ENCODE measurements at places on chromosomes 3 and 15.

GRCh38 chr3:95775486-95776094, 1038.8 kb upstream of the EPHA6 start:
- DNase-seq = no peak

DNA sequence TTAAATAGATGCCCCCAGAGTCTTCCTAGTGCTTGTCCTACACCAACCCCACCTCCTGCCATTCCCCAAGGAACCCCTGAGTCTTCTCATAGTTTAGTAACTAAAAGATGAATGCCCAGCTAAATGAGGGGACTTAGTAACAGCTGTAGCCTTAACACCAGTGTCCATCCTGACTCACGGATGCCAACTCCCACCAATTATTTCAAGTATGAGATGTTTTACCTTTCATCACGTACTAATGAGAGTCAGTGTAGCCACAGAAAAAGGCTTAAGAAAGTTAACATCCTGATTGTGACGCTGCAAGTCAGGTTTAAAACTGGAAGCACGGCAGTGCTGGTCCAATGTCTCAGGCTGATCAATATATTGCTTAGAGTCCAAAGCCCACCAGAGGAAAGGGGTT, 109.9 kb downstream of the FMN1 start:
- no peak for DNase-seq

- no peak for DNase-seq
Observed at GRCh38 chr3:112121577-112122547, 11.2 kb downstream of the GCSAM start.

DNA sequence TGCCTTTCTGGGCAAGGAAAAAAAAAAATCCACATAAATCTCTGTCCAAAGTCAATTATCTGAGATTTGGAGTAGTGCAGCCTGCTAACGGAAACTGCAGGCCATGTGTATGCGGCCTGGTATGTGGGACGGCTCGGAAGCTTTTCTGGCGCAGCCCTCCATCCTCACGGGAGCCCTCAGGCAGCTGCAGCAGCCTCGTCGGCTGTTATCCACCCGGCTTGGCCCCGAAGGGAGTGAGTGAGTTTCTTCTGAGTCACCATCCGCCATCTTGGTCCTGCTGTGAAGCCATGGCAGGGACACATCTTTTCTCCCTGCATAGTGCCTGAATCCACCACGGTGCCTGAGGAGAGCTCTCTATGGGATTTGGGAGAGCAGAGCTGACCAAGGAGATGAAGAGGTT, 62.8 kb downstream of the POLR2M start:
- DNase-seq = no peak

DNA sequence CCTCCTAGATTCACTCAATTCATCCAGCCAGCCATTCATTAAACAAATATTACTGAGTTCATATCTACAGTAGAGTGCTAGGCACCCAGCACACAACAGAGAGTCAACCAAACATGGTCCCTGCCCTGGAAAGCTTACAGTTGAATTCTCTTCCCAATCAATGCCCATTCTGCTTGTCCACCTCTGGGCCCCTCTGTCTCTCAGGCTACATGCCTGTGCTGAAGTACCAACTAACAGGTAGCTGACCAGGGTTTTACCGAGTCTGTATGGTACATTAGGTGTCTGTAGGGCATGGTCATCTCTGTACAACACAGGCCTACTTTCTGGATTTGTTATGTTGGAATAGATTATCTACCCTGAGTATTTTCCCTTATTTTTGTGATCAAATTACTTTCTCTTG, 23.3 kb downstream of the PLD1 start:
- DNase-seq = no peak

DNA sequence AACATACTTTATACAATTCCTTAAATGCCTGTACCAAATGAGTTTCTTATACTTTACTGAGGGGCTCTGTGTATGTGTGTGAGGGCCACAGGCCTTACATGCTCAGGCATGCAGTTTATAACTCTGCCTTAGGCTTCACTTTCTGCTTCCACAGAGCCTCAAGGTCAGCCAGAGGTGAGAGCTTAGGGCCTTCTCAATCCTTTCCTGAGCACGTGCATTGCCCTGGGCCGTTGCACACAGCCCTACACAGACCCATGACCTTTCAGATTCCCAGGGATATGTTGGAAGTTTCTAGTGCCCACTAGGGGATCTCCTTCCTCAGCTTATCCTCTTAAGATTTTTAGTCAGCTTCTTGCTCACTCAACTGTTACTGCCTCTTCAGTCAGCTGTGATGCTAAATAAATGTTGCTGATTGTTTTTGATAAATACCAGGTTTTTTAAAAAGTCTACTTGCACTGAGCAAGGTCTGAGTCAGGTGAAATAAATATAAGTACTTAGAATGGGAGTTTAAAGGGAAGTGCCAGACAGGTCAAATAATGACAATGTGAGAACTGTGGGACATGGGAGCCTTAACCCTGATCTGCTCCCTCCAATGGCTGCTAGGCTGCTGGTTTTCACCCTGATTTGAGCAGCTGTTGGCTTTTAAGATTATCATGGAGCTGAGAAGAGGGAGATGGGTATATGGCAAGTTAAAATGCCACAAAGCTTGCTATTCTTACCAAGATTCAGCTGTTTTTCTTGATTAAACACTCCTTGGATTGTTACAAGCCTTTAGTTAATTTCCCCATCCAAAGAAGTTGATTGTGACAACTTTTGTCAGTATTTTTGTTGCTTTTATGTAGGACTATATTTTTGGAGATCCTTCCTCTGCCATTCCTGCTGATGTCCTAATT, 169.5 kb downstream of the PLD1 start:
- DNase-seq = no peak

DNA sequence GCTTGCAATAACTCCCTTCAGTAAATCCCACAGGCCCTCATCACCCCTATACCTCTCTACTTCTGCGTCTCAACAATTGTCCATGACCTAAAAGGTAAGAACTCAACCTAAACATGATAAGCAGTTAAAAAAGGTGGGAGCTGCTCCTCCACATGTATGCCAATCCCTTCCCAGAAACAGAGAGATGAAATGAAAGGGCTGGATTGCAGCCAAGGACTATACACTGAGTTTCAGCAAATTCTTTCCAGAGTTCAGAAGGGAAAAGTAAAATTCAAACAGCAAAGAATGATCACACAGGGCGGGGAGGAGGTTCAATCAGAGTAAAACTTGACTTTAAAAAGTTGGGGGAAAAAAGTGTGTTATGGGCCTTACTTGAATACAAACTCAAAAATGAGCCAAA, 27.5 kb downstream of the PLOD2 start:
- no peak for DNase-seq

DNA sequence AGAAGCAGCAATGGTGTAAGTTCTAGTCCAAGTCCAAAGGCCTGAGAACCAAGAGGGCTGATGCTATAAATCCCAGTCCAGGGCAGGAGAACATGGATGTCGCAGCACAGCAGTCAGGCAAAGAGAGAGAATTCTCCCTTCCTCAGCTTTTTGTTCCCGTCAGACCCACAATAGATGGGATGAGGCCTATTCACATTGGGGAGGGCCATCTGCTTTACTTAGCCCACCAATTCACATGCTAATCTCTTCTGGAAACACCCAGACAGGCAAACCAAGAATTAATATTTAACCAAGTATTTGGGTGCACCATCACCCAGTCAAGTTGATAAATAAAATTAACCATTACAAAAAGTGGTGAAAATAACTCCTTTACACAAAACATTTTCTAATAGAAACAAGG, 511.7 kb upstream of the UBE2E2 start:
- no peak for DNase-seq

DNA sequence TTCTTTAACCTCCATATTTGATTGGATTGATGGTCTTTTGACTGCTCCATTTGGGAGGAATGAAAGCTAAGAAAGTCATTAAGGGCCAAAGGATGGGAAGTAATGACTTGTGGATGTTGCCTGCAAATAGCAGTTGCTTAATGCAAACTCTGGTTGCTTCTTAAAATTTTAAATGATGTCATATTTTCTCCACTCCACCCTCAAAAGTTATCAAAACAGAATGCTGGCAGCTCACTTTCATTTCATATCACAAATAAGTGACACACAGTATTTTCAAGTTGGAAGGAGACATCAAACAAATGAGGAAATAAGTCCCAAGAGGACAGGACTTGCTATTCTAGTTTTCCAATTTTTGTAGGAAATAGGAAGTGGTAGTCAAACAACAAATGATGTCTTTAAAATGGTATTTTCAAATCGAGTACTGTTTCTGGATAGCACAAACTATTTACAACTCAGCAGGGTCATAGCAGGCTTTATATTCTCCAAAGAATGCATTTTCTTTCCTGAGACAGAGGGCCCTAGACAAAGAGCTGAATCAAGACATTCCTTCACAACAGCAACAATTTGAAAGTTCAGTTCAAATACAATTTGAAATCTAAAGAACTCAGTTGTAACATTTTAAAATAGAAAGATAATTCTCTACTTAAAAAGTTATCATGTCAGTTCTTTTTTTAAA, 165.1 kb upstream of the UBE2E1 start:
- DNase-seq = no peak

DNA sequence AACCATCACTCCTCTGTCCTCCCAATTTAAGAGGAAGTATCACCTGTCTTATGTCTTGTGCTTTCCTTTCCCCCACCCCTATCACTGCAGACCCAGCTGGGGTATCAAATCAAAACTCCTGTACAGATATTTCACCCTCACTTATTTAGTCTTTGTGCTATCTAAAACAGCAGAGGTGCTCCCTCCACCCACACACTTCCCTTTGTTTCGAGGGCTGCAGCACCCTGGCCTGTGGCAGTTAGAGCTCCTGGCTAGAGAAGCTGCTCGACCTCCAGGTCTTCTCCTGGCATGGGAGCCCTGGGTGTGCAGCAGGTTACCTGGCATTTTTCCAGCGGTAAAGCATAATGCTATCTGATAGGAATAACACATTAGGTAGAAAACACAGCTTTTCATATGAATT, 181.4 kb upstream of the BCL6 start:
- no peak for DNase-seq

- no peak for DNase-seq
Observed at GRCh38 chr3:178420033-178420432, 116.2 kb upstream of the KCNMB2 start.

GRCh38 chr3:124258057-124258500, 266.2 kb upstream of the ROPN1 start:
- no peak for DNase-seq

- no peak for DNase-seq
Observed at GRCh38 chr3:177522051-177522450, 324.8 kb upstream of the TBL1XR1 start.

- DNase-seq = no peak
Observed at GRCh38 chr3:121152573-121152972, 244.6 kb downstream of the STXBP5L start.

GRCh38 chr3:141853081-141853601, 23.3 kb upstream of the ATP1B3 start:
- DNase-seq = no peak

DNA sequence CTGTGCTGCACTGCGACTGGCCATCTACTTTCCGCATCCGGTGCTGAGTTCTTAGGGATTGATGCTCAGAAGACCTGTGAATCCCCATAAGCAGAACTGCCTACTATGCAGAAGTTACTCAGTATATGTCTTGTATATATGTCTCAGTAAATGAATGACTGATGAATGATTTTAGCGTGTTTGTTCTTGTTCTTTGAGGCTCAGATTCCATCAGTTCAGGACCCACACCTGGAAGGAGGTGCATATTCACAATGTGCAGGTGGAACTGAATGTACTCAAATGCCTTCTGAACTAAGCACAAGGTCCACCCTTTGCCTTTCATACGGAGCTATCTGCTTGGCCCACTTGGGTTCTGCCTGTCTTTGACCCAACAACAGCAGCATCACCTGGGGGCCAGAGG, 19.8 kb downstream of the TNFAIP8L3 start:
- no peak for DNase-seq

GRCh38 chr3:158486200-158486599, 84.8 kb upstream of the MLF1 start:
- no peak for DNase-seq

GRCh38 chr3:454986-455385, 258.4 kb downstream of the CHL1 start:
- DNase-seq = no peak

DNA sequence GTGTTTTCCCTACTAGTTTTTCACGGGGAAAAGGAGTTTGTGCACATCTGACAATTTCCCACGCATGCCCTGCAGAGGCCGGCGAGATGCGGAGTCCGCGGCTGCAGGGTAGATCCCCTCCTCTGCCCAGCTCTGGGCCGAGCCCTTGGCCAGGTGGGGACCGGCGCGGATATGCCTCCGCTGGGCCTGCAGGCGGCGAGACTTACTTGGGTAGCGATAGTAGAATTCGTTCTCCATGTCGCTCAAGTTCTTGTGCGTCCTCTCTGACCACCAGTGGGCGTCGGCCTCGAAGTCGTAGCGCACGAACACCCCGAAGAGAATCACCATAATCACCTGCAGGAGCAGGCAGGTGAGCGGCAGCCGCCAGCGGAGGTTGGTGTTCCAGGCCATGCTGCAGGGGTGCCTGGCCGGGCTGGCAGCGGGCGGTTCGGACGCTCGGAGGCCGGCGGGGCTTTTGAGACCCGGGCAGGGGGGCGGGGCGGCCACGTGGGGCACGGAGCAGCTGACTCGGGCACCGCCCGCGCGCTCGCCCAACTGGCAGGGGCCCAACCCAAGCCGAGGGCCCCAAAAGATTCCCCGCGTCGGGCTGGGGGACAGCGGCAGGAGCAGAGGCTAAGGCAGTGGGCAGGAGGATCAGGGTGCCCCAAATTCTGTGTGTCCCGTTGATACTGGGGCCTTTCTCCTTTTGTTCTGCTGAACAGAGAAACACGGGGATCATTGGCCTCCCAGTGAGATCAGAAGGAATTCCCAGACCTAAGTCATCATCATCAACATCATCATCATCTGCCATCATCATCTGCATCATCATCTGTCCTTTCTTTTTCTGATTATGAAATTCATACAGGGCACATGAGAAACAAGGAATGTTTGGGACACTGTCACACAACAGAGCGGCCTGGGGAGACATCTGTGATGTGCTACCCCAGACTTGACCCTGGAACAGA, at the start of gene RHCG:
Gene RHCG (minus strand): TSS at position 429 of the 944 bp plus-strand sequence. CDS start 39 bp downstream, at position 390.
- DNase-seq = no peak

- no peak for DNase-seq
Observed at GRCh38 chr3:158794936-158795518, 6.8 kb upstream of the MFSD1 start.

DNA sequence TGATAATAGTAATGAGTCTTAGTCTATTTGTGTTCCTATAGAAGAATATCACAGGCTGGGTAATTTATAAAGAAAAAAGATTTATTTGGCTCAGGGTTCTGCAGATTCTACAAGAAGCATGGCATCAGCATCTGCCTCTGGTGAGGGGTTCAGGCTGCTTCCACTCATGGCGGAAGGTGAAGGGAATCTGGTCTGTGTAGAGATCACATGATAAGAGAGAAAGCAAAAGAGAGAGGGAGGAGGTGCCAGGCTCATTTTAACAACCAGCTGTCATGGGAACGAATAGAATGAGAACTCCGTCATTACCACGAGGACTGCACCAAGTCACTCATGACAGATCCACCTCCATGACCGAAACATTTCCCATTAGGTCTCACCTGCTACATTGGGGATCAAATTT, 664.0 kb upstream of the SGO1 start:
- DNase-seq = no peak

GRCh38 chr15:89406940-89407607, 72.5 kb upstream of the POLG start:
- DNase-seq = no peak

- DNase-seq = no peak
Observed at GRCh38 chr3:189262746-189263145, 91.0 kb downstream of the TPRG1 start.
